Sigmoid colon (tissue), 7 donors: ENCODE measurements at places on chromosomes 3 and 15.

DNA sequence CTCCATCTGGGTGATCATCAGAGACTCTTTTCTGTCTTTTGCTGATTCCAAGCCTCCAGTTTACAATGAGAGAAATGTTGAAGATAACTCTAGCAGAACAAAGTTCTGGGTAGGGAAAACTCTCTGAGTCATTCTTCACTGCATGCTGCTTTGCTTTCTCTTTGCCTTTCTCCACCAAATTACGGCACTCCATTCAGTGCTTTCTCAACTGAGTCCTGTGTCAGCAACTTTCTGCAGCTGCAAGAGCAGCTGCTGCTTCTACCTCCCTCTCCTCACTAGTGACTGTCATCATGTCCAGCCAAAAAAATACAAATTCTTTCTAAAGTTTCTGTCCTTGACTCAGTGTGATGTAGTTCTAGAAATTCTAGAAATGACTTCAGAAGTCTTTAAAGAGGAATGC lies 953.8 kb downstream of the IGSF11 start:
- no peak for DNase-seq

- no peak for DNase-seq
These were observed 114.9 kb downstream of the SV2B start for GRCh38 chr15:91214675-91215590.

DNA sequence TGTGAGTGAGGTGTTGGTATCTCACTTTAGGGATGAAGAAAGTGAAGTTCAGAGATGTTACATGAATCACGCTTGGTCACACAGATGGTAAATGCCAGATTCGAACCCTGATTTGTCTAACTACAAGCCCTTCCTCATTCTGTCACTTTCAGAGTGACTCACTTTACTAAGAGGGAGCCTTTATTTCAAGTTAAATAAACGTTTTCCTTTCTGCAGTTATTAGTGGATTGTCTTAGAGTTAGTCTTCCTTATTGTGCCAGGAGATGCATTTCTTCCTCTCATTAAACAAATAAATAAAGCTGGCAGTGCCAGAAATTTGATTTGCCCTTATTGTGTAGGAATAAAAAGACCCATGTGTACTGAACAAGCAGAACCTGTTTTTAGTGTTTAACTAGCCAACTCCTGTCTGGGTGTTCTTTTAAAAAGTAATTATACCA lies 162.5 kb downstream of the AKAP13 start:
- no peak for DNase-seq

DNA sequence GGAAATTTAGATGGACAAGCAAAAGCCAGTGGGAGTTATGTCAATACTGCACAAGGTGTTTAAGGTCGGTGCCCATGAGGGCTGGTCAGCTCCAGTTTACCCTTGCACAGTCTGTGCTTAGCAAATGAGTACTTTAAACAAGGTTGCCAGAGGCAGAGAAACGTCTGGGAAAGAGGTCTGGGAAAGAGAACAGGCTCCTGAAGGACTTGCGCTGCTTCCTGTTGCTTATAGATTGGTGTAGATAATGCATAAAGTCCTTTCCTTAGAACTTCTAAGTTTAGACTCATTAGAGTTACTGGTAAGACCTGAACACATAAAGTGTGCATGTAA lies 162.6 kb upstream of the P2RY1 start:
- DNase-seq, result no peak

GRCh38 chr3:141538568-141539240 lies 51.9 kb downstream of the RASA2 start:
- DNase-seq, result no peak

DNA sequence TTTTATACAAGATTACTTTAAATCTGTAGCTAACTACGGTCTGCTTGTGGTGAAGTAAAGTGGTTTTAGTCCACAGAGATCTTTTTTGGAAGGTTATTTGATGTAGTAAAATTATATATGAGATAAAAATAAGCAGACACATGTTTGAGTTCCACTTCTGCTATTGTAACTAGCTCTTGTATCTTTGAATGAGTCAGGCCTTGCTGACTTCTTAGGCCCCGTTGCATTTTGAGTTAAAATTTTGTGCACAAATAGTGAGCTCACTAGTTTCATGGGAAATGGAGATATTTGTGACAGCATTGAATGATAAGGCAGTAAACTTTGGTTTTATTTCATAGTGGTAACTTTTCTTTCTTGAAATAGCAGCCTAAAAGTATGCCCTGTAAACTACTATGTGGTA lies 42.6 kb downstream of the ARIH1 start:
- no peak for DNase-seq

DNA sequence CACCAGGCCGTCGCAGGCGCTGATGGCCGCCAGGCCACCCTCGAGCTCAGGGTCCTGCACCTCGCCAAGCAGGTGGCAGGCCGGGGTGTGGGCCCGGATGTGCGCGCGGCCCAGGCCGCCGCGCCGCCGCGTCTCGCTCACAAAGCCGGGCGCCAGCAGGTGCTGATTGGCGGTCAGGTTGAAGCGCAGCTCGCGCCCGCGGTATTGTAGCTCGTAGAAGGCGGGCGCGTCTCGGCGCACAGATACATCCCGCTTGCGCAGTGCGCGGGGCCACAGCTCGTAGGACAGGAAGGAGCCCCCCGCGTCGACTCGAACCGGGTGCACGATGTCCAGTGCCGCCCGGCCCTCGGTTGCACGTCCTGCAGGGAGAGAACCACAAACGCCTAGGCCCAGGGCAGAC lies 11.1 kb downstream of the ADAMTS7 start:
- no peak for DNase-seq

GRCh38 chr15:67444100-67444499 lies 76.8 kb upstream of the C15orf61 start:
- DNase-seq, result no peak

GRCh38 chr3:194247350-194247740 lies 103.8 kb downstream of the CPN2 start:
- DNase-seq, result no peak

GRCh38 chr3:166663194-166663593 lies 716.9 kb downstream of the ZBBX start:
- no peak for DNase-seq

DNA sequence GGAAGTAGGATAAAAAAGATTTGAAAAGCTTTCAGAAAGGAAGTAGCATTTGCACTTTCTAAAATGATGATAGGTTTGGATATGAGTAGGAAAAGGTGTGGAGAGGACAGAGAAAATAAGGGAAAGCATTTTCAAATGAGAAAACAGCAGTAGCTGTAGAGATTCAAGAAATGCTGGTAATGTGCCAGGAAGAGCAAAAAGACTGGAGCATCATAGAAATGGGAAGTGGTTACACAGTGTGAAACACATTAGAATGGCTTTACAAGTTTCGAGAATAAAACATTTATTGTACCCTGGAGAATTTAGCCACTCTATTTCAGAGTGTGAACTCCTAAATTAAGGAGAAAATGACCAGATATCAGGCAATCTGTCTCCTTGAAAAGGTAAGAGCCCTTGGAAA lies 108.3 kb upstream of the CHL1 start:
- no peak for DNase-seq
